ENCODE measurements at places on chromosomes 12 and 14.

- DNase-seq: no peak
Observed at GRCh38 chr14:106879241-106879640, 1352.9 kb downstream of the TMEM121 start.

DNA sequence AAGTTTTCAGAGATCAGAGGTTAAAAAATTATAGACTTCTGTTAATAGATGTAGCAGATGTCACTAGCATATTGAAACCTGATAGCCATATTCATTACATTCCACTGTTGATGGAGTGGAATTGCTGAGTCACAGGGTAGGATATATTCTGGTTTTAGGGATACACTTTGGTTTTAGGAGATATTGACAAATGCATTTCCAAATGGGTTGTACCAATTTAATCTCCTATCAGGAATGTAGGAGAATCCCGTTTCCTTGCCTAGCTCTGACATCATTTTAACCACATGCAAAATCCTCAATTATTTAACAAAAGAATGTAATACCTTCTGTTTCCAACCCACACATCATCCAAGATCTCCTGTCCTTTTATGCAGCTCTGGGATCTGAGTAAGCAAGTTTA lies 30.7 kb upstream of the ESR2 start:
- no peak for DNase-seq

GRCh38 chr14:87030197-87030596 lies 962.8 kb downstream of the GALC start:
- no peak for DNase-seq

DNA sequence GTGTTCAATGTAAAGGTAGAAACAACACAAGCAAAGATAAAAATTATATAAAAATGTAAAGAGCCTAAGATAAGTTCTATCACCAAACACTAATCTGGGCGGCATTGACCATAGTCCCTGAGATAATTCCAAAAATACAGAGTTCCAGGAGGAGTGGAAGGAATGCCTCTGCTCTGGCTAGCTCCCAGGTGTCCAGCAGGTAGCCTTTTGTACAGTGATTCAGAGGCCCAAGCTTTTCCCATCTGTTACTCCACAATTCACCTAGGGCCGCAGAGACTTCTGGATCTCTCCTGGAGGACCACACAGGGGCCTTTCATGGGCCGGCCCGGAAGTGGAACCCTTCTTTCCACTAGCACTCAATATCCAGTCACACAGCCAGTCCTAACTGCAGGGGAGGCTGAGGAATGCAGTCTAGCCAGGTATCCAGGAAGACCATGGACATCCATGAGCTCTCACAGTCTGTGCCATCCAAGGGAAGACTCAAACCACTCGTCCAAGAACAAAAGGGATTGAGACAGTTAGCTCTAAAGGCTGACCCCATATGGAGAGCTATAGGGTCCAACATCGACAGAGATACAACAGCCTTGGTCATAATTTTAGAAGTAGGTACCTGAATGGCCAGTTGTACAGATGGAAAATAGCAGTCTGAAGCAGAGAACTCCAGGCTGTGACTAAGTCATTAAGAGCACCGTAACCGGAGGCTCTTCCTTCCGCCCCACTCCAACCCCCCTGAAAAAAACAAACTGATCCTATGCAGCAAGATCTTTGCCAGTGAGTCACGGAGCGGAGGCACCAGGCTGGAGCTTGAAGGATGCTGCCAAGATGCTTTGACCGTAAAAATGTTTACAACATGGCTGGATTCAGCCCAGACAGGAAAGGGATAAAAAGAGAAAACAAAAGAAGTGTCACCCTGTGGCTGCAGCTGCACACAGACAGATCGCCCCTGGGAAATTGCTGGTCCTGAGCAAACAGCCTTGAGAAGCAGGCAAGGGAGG lies 204.8 kb downstream of the NUAK1 start:
- DNase-seq: peak; percentile 95

GRCh38 chr12:125276567-125276966 lies 211.3 kb downstream of the AACS start:
- no peak for DNase-seq

DNA sequence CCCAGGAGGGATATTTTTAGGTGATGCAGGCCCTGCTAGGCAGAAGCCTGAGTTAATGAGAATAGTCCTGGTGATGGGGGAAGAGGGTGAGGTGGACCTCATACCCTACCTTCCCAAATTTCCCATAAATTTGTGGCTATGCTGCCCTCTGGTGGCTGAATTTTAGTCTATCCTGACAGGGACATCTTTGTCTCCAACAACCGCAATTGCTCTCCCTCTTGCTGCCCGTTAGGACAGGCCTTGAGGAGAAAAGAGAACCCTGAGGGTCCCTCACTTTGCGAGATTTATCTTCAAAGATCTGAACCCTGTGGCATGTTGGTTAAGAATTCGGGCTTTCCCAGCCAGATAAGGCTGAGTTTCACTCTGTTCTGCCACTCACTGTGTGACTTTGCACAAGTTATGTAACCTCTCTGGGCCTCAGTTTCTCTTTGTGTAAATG lies 9.8 kb upstream of the ZNF385A start:
- no peak for DNase-seq

DNA sequence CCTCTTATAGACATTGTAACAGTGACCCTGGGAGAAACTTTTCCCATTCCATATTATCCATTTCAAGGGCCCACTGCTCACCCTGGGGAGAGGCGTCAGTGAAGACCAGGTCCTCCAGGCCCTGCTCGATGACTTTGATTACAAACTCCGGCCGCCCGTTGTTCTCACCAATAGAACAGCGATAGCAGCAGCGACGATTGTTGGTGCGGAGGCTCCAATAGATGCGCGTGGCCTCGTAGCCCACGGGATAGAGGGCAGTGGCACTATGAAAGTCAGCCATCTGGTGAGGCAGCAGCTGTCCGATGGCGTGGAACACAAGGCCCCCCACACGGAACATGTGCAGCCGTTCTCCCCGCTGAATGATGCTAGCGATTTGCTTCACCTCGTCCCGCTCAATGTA lies 7.5 kb upstream of the PRKAG1 start:
- DNase-seq: no peak

GRCh38 chr14:101849125-101849524 lies 87.6 kb downstream of the PPP2R5C start:
- no peak for DNase-seq

- no peak for DNase-seq
Observed at GRCh38 chr12:4562034-4562657, at the start of gene DYRK4. Gene DYRK4, plus strand, starts transcription at chr12:4562208. Its CDS starts 38 bp downstream, at chr12:4562246.

GRCh38 chr12:65935906-65936901 lies 111.9 kb downstream of the HMGA2 start:
- no peak for DNase-seq

DNA sequence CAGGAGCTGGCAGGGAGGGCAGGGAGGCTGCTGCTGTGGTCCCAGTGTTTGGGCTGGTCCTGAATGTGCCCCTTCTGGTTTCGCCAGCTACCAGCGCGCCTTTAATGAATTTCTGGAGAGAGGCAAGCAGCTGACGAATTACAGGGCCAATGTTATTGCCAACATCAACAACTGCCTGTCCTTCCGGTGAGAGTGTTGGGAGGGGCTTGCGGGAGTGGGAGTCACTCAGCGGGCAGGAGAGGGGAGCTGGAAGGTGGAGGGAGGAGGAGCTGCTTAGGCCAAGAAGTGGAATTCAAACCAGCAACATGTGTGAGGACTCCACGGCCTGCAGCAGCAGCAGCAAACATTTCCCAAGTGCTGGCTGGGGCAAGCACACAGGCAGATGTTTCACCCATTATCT lies 7.7 kb downstream of the TNFAIP2 start:
- DNase-seq: peak; percentile 66

DNA sequence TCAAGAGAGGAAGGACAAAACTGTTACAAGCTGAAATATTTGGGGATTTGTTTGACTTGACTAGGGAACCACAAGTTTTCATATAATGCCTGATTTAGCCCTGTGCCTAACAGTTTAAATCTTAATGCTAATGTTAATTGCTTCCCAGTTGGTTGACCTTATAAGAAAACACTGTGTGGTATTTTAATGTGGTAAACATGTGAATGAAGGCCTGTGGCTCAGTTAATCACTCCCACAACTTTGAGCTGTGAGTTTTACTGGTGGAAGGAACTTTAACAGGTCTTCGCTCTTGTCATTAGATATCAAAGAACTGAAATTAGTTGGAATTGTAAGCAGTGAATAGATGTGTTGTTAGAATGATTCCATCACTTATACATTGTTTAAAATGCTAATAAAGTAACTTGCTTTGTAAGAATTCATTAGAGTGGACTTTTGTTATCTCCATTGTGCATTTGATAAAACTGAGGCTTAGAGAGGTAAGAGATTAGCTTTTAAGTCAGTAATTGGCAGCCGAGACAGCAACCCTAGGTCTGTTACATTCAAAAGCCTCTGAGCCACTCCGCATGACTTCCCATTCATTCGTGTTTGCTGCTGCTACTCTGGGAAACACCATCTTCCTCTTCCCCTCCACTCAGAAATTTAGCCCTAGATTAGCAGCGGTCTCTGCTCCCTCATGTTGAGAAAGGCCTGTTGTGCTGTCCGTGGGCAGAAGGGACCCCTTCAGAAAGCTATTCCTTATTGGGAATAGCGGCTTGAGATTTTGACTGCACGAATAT lies 1.0 kb upstream of the TBK1 start:
- DNase-seq: no peak

DNA sequence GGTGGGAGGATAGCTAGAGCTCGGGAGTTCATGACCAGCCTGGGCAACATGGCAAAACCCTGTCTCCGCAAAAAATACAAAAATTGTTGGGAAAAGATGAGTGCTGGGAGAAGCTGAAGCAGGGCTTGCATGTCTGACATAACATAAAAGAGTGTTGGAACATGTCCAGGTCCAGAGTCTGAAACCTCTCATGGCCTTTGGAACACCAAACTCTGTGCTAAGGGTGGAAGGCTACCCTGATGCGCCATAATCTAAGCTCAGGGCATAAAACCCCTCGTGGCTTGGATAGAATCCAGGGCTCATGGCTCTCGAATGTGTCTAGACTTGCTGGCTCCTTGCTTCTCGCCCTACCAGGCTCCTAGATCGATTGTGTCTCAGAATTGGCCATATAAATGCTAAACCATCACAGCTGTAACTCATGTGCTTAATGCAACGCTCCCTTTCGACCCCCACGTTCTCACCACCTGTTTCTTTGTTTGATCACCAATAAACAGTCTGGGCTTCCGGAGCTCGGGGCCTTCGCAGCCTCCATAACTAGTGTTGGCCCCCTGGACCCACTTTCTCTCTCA lies 6.7 kb upstream of the CLEC7A start:
- DNase-seq: no peak

DNA sequence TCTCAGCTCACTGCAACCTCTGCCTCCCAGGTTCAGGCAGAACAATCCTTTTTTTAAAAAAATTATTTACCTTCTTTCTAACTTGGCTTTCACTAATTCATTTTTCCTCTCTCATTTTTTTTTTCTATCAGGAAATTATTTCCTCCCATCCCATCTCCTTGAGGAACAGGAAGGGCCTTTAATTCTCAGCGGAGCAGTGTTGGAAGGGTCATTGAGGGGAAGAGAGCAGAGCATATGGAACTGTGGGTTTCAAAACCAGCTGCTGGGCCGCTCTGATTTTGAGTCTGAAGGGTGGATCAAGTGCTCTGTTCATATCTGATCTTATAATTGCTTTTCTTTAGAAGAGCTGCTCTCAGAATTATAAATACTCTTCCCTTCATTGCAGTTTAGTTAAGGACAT lies 29.0 kb downstream of the NUBPL start:
- DNase-seq: no peak

DNA sequence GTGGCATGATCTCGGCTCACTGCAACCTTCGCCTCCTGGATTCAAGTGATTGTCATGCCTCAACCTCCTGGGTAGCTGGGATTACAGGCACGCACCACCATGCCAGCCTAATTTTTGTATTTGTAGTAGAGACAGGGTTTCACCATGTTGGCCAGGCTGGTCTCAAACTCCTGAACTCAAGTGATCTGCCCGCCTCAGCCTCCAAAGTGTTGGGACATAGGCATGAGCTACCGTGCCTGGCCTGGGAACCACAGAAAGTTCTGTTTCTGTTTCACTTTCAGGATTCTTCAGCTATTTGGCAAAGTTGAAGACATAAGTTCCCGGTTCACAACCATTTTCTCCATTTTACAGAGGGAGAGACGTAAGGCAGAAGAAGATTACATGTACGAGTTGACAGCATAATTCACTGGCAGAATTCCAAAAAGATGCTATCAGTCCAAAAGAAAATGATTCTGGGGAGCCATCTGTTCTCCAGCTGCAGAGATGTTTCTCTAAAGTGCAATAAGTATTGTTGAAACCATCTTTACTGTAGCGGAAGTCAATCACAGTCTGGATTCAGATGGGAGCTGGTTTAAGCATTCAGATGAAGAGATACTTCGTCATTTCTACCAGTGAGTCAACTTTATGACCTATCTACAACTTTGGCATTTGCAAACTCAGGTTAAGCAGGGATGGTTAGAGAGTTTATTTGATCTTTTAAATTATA lies 8.1 kb upstream of the RNF34 start:
- DNase-seq: peak; percentile 75

DNA sequence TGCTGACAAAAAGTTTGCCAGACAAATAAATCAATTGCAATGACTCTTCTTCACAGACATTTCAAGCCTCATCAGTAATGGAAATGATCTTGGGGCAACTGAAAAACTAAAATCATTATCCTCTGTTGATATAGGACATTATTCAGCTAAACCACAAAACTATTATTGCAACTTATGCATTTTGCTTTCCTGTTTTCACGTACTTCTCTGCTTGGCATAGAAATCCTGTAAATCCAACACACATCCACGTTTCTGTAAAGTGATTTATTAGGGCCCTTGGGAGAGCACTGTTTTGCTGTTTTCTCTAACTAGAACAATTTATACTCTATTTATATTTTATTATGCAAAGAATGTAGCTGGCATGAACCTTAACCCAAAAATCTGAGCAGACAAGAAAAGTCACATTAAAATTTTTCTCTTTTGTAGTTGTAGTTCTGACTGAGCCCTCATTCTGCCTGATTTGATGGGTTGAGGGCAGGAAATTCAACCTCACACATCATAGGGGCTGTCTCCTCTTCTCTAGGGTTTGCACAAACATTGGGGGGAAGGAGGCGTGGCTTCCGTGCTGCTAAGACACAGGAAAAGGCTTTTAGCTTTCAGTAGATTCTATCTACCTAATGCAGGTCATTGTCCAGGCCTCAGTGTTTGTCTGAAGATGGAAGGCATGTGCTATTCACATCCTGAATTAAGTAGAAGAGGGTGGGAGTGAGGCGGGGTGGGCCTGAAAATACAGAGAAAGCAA lies 11.5 kb upstream of the NUP107 start:
- no peak for DNase-seq

GRCh38 chr14:25628978-25629377 lies 579.0 kb upstream of the STXBP6 start:
- no peak for DNase-seq

- DNase-seq: no peak
Observed at GRCh38 chr14:69048456-69048855, 69.4 kb upstream of the ACTN1 start.

- peak; percentile 8 for DNase-seq
Observed at GRCh38 chr12:65229441-65229840, 49.0 kb upstream of the MSRB3 start.

DNA sequence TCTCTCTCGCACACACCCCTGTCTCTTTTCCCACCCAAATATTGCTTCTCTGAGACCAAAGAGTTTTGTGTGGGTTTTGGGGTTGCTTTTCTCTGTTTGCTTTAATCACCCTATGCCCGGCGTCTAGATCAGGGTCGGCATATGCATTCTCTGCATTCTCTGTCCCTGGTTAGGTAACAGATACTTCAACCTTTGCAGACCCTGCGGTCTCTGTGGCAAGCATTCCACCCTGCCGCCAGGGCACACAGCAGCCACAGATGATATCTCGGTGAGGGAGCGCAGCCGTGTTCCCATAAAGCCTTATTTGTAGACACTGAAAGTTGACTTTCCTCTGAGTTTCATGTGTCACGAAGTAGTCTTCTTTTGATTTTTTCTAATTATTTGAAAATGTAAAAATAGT lies 110.4 kb upstream of the FZD10 start:
- DNase-seq: no peak
